ENCODE measurements at places on chromosomes 6 and 20. TPM values are rescaled to one million over a fixed set of nuclear protein-coding genes. Genes with fewer than 3 reads are reported as not detected.

The KCNK15 gene
- 1.5 TPM for total RNA-seq

The SAMD5 gene
- 3.2 TPM for total RNA-seq

The SLC44A4 gene
- total RNA-seq: 5.9 TPM

The PAX1 gene
- total RNA-seq: not detected

GRCh38 chr6:36697481-36697903 is at the start of gene RAB44:
TSS of gene RAB44 (plus strand) at chr6:36697826. CDS start at chr6:36704236, 6,410 bp downstream.
- no peak for DNase-seq

DNA sequence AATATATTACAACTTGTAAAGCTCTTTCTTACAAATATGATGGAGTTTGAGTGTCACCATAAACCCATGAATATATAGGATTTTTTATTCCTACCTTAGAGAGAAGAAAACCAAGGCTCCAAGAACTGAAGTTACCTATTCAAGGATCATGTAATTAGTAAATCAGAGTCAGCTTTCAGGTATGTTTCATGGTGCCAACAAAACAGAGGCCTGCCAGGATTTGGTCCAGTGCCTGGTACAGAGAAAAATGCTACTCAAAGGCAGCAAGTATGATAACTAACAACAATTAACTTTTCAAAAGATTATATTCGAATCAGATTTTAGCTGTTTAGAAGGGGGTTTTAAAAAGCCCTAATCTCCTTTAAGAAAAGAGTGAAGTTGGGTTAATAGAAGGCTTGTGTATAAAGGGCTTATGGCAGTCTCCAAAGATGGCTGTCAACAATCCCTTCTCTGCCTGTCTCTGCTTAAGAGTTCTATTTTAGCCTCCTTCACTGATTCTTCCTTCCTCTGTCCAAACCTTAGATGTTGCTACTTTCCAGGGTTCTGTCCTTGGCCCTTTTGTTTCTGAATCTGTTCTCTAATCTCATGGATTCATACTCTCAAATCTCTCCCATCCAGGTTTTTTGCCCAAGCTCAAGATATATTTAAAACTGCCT is 7.8 kb downstream of the MAP3K7 start:
- DNase-seq: no peak

DNA sequence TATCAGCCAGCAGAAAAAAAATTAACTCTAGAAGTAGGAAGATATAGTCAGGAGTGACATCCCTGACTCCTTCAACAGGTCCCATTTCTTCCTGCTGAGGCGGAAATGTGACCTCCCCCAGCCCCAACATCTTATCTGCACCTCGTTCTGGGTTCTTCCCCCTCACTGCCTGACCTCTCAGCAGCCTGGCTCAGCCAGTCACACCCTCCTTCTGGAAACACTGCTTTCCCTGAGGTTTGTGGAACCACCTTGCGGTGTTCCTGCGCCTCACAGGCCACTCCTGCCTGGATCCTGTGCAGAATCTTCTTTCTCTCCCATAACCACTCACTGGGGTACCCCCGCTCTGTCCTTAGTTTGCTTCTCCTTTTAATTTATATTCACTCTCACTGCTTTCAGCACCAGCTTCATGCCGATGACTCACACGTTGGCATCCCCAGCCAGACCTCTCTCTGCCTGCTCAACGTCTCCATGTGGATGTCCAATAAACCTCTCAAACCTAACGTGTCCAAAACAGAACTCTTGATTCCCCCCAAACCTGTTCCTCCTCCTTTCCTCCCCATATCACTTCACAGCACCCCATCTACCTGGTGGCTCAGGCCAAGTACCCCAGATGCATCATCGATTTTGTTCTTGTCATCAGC is 222.8 kb upstream of the PLN start:
- no peak for DNase-seq

DNA sequence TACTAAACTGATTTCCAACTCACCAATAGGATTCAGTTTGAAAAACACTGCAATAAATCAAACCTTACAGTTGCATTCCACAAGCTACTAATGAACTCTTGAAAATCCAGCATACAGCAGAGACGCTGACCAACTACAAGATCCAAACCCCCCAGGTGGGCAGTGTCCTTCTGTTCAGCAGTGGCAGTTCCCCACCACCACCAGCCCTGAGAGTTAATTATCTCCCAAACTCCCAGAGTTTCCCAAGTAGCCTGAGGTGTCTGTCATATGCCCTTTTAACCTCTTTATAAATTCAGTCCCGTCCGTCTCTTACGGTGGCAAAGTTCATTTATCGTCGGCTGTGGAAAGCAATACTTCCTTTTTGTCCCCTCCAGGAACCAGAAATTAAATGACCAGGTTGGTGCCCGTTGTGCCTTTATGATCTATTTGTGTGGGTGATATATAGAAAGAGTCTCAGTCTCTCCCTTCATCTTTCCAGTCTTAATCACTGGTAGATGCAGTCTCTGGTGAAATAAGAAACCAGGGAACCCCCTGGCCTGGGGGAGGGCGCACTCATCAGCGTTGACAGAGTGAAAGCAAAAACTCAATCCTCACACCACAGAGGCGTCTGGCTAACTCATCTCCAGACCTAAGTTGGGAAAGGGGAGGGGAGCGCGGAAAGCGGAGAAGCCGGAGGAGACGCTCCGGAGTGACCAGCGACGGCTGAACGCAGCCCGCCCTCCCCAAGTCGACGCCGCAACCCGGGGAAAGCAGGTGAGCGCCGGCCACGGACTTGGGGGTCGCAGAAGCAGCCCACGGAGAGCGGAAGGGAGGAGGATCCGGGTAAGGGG is 717 bp downstream of the MRPL14 start:
- no peak for DNase-seq

DNA sequence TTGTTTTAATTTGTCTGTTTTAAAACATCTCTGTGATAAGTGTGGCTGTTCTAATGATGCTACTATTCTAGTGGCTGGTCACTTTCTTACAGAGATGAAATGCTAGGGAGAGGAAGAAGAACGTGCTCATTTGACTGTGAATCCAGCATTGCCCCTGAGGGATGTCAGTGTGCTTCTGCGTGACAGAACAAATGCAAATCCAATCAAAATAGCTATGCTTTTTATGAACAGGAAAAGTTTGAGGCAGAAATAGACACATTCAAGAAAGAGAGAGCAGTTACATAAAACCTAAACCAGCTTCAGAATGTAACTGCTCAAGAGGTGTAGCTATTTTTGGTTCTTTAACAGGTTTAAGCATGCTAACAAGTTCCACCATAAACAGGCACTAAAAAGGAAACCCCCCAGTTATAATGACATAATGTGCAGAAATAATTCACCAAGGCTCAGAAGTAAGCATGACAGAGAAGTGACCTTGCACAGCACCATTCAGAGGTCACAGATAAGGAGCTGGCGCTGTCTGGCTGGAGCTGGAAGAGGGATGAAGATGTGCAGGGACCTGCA is 385.3 kb downstream of the EPM2A start:
- DNase-seq: no peak

DNA sequence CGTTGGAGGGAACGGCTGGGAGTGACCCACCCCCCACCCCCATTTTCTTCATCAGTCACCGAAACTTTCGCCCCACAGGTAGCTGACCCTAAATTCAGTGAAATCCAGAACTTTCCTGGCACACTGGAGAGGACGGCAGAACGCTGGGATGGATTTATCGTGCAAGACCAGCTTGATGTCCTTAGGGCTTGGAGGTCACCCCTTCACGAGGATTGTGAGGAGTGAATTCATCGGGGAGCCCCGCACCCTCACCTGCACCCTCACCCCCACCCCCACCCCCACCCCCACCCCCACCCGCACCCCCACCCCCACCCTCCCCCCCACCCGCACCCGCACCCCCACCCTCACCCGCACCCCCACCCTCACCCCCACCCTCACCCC is 13.3 kb upstream of the TCFL5 start:
- no peak for DNase-seq

DNA sequence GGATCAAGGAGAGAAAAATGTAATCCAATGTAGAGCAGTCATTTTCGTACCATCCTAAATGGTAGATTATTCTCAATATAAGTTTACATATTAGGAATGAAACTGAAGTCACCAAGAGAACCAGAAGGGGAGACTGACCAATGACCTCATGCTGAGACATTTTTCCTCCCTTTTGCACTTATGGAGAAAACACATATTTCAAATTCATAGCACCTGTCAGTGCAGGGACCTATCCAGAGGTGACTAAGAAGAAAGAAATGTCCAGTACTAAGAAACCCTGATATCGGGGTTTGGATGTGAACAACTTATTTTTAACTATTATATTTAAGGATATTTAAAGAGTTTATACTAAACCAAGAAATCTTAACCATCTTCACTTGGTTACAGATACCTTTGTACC is 16.6 kb upstream of the LYRM2 start:
- no peak for DNase-seq

- no peak for DNase-seq
These were observed 108.2 kb downstream of the VEGFA start for GRCh38 chr6:43878127-43878634.

DNA sequence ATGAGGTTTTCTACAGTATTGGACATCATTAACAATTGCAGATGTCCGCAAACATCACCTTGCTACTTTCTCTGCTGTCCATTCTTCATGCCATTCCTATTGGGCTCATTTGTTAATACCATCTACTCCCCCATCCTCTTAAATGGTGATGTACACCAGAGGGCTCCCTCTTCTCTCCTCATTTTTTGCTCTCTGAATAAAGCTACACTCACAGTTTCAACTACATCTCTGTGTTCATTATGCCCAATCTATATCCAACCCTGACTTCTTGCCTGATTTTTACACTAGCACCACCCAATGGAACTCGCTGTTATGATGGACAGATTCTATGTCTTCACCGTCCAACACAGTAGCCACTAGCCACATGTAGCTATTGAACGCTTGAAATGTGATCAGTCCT is 288.1 kb upstream of the ID4 start:
- DNase-seq: no peak
